ENCODE measurements at places on chromosomes 3 and 15.

GRCh38 chr15:70001859-70002258 is 95.9 kb downstream of the TLE3 start:
- DNase-seq, result no peak

DNA sequence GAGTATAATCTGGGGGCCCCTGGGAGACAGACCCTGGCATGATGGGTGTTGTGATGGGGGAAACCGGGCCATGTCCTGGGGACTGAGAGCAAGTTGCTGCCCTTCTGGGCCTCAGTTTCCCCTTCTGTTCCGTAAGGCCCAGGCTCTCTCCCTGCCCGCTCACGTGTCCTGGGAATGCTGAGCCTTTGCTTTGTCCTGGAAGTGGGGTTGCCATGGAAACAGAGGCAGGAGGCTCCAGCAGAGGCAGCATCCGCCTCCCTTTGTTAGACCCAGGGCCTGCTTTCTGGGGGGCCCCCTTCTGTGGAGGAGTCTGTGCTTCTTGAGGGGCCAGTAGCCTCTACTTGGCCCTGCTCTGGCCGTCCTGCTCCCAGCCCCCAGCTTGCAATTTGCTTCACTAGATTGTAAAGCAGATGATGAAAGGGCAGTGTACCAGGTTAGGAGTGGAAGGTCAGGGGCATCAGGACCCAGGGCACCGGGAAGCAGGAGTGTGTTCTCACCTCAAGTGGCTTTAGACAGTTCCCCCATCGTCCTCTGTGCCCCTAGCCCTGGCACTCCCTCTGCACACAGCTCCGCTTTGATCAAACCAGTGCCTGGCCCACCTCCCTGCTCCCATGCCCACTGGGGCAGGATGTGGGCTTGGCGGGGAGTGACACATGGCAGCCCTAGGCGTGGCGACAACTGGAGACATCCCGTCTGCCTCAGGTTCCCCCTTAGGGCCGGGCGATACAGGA is 105.6 kb downstream of the FBLN2 start:
- no peak for DNase-seq

GRCh38 chr3:17088017-17088416 is 203.3 kb downstream of the PLCL2 start:
- DNase-seq, result no peak

DNA sequence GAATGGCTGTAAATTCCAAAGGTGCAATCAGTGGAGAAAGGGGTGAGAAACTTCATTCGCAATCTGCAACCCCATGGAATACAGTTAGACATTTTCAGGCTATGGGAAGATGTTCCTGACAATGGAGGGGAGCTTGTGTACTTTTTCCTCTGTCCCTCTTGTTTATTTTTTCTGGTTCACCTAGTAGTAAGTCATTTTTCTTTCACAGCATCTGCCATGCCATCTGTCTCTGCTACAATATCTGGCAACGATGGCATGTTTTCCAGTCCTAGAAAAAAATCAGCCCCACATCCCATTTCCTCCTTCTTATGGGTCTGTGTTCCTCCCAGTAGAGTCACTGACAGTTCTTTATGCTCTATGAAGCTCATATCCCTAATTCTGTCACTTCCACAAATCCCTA is 76.0 kb downstream of the SSR3 start:
- no peak for DNase-seq

DNA sequence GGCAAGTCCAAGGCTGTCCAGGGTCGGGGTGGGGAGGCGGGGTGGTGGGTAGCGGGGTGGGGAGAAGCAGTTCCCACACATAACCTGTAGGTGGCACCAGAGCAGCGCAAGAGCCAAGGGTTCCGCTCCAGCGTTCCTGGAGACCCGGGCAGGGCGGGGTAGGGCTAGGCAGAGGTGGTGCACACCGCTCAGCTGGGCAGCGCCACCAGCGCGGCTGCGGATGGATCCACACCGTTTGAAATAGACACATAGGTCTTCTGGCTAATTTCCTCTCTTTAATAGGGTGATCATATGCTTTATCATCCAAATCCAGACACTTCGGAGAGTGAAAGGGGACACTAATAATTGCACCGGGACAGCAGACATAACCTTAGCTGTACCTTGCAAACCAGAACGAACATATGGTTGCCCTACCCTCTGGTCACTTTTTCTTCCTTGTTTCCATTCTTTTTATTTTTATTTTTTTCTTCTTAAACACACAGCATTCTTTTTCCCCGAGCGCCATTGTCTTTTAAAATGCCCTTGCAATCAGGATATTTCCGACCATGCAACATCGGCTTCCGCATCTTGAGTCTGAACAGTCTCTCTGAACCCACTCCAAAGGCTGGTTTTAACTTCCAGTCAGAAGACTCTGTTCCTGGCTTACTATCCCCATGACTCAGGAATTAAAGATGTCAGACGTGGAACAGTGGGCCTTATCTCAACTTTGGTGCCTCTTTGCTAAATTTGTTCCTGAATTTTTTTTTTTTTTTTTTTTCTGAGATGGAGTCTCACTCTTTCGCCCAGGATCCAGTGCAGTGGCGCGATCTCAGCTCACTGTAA is 12.5 kb upstream of the ZSCAN2 start:
- peak; percentile 85 for DNase-seq

Measured in activated CD4-positive, alpha-beta T cell treated with anti-CD3 and anti-CD28 coated beads for 4 hours (primary cell).